NCI-H1694 treated with DMSO at 0.1 percent for 48 hours (cell line): ENCODE measurements at places on chromosomes 3 and 15.

- no peak for DNase-seq
These were observed 6.6 kb upstream of the MCF2L2 start for GRCh38 chr3:183434992-183435391.

DNA sequence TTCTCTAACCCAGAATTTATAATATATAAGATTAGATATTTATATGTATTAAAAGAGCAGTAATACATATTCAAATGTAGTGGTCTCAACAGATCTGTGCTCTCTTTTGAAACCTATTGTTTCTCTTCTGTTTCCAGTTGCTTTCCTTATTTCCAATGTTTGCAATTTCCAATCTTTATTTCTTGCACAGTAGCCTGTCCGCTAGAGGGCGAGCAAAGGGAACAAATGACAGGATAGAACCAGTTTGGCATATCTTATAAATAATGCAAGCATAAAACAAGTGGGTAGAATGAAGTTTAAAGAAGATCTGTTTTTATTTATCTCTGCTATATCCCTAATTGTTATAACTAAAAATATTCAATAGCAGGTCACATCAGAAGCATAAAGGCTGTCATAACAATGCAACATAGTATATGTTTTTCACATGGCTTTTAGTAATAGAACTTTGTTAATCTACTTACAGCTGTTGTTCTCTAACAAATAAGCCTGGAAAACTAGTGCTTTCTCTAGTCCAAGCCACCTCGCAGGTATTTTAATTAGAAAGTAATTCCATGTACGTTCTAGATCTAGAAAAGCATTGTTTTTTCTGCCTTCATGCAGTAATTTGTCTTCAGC is 15.1 kb upstream of the TCAIM start:
- DNase-seq: peak; percentile 4

DNA sequence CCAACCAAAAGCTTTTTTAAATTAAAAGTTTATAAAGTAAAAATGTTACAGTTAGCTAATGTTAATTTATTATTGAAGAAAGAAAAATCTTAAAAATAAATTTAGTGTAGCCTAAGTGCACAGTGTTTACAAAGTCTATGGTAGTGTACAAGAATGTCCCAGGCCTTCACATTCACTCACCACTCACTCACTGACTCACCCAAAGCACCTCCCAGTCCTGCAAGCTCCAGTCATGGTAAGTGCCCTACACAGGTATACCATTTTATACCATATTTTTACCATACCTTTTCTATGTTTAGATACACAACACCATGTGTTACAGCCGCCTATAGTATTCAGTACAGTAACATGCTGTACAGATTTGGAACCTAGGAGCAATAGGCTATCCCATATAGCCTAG is 29.1 kb downstream of the SSR3 start:
- DNase-seq: no peak

GRCh38 chr3:40593351-40593750 is 68.6 kb downstream of the ZNF621 start:
- DNase-seq: no peak

- no peak for DNase-seq
These were observed 296 bp downstream of the TPRA1 start for GRCh38 chr3:127590282-127590592.

GRCh38 chr3:31029706-31030105 is 135.2 kb upstream of the GADL1 start:
- no peak for DNase-seq

- DNase-seq: no peak
These were observed 209.8 kb downstream of the TNIK start for GRCh38 chr3:171250444-171250843.
